ENCODE measurements at places on chromosomes 7 and 10.

- DNase-seq, result peak; percentile 21
Observed at GRCh38 chr10:103838862-103839518, 16.4 kb downstream of the SH3PXD2A start.

GRCh38 chr10:1003884-1004670, 15.8 kb downstream of the GTPBP4 start:
- no peak for DNase-seq

DNA sequence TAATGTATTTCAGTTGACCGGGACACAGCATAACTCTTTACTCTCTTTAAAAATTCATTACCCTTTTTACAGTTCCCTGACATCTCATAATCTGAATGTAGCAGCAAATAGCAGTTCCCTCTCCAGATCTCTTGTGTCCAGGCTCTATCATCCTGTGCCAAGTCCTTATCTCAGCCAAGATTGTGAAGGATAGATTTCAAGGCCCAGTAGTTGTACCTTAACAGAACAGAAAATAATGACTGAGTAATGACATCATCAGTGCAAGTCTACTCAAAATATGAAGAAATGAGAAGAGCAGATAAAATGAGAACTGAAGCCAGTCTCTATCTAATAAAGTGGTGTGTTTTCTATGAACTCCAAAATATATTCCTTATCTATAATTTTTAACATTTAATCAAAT, 92.6 kb downstream of the TFEC start:
- no peak for DNase-seq

- DNase-seq, result no peak
Observed at GRCh38 chr10:89062861-89063260, 72.3 kb downstream of the FAS start.

- peak; percentile 63 for DNase-seq
Observed at GRCh38 chr10:99854860-99855259, 72.4 kb downstream of the ABCC2 start.

GRCh38 chr10:79347894-79348639, 798 bp downstream of the PPIF start:
- no peak for DNase-seq

GRCh38 chr7:109782806-109783205, 1213.1 kb downstream of the DNAJB9 start:
- DNase-seq, result no peak

GRCh38 chr7:1542841-1543747, 12.6 kb downstream of the MAFK start:
- DNase-seq, result no peak

DNA sequence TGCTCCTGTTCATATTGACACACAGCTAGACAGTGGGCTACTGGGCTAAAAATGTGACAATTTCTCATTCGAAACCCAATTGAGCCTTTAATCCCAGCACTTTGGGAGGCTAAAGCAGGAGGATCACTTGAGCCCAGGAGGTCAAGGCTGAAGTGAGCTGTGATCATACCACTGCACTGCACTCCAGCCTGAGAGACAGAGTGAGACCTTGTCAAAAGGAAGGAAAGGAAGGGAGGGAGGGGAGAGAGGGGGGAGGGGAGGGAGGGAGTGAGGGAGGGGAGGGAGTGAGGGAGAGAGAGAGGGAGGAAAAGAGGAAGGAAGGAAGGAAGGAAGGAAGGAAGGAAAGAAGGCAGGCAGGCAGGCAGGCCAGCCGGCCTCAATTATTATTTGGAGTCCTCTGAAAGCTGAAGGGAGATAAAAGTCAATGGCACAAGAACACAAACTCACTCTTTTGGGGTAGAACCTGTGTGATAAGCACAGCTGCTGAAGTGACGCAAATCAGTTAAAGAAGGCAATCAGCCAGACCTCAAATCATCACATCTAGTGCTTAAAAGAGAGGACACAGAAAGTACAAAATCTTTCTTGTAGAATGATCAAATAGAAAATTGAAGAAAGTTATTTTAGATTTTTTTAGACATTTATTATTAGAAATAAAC, 98.1 kb downstream of the CCDC71L start:
- DNase-seq, result no peak

GRCh38 chr10:132452651-132453469, 55.9 kb downstream of the PWWP2B start:
- DNase-seq, result peak; percentile 65

DNA sequence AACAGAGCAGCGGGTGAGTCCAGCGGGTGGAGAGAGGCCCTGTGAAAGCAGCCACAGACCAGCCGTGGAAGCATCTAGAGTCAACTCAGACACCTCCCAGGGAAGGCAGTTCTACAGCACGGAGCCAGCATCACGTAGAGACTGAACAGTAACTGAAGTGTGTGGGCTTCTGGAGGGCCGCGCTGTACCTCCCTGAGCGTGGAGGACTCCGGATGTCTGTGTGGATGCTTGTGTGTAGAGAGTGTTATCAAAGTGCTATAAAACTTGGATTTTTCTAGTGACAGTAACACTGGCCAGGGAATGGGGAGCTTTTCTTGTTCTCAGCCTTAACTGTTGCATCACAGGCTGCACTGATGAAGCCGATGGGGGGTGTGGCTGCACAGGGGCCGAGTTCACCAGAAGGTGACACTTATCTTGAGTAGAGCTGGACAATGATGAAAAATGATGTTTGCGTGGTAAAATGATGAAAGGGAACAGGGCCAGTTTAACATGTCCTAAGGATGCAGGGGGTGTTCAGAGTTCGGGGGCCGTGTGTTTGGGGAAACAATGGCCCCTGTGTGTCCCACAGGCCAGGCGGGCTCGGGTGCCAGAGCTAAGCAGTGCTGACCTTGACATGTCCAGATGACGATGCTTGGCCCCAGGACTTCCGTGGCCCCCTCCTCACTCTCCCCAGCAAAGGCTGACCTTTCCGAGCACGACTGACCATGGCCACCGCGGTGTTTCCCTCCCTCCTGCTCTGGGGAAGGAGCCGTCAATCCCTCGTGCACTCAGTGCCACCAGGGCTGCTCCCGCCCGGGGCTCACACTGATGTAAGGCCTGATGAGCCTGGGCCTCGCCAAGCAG, 21.9 kb downstream of the MNX1 start:
- no peak for DNase-seq

- no peak for DNase-seq
Observed at GRCh38 chr7:108380517-108380916, 75.7 kb downstream of the NRCAM start.

GRCh38 chr10:29860166-29860565, 199.2 kb downstream of the JCAD start:
- no peak for DNase-seq

GRCh38 chr7:73340514-73340913, 12.6 kb downstream of the FKBP6 start:
- DNase-seq, result no peak

DNA sequence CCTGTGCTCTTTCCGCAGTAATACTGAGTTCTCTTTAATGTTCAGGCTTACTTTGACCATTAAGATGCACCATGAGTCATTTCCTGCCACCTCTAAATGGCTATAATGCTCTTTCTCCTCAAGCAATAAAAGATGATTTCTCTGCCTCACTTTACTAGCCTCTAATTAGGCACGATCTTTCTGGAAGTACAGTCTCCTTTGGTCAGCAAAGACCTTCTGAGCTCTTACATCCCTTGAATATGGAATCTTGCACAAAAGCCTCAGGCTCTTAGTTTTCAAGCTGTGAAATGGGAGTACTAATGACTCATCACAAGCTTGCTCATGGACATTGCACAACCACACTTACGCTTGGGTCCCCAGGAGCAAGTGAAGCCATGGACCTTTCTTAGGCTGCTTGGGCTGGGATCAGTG, 85.9 kb downstream of the FRMD4A start:
- no peak for DNase-seq

- no peak for DNase-seq
Observed at GRCh38 chr10:76141376-76141775, 710.0 kb downstream of the LRMDA start.

DNA sequence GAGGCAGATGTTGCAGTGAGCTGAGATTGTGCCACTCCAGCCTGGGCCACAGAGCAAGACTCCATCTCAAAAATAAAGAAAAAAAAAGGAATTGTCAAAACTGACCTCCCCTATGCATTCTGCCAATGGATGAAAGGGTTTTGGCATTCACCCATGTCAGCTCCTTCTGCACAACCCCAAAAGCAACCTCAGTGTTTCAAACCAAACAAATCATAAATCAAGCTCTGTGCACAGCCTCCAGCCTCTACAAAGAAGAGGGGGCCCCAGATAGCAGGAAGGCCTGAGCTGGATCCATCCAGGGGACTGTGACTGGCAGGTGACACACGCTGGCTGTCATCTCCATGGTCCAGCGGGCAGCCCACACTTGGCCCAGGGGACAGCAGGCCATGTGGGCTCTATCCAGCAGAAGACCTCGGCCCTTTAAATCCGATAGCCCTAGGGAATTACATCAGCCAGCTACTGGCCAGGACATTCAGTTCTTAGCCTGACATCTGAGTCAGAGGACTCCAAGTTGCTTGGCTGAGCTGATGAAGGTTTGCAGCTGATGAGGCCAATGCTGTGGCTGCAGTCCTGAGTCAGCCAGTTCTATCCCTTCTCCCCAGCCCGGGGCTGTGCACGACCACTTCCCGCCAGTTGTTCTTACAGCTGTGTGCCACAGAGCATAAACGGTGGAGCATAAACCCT, 52.0 kb upstream of the FIGNL1 start:
- DNase-seq, result no peak

GRCh38 chr7:139131-139530, 53.2 kb upstream of the FAM20C start:
- DNase-seq, result no peak

GRCh38 chr10:13392701-13393100, 44.6 kb upstream of the SEPHS1 start:
- DNase-seq, result no peak

- no peak for DNase-seq
Observed at GRCh38 chr10:36187380-36188079, 545.4 kb upstream of the FZD8 start.

GRCh38 chr10:75531571-75532031, 100.2 kb downstream of the LRMDA start:
- no peak for DNase-seq

- no peak for DNase-seq
Observed at GRCh38 chr7:45682836-45683555, 108.8 kb downstream of the ADCY1 start.

- DNase-seq, result no peak
Observed at GRCh38 chr7:135670179-135670578, 7.9 kb downstream of the STMP1 start.

- DNase-seq, result no peak
Observed at GRCh38 chr10:119425102-119425880, 117.2 kb downstream of the RGS10 start.

- no peak for DNase-seq
Observed at GRCh38 chr10:124072541-124072940, 20.9 kb downstream of the CHST15 start.

GRCh38 chr10:65340340-65340739, 1585.5 kb upstream of the LRRTM3 start:
- DNase-seq, result no peak

DNA sequence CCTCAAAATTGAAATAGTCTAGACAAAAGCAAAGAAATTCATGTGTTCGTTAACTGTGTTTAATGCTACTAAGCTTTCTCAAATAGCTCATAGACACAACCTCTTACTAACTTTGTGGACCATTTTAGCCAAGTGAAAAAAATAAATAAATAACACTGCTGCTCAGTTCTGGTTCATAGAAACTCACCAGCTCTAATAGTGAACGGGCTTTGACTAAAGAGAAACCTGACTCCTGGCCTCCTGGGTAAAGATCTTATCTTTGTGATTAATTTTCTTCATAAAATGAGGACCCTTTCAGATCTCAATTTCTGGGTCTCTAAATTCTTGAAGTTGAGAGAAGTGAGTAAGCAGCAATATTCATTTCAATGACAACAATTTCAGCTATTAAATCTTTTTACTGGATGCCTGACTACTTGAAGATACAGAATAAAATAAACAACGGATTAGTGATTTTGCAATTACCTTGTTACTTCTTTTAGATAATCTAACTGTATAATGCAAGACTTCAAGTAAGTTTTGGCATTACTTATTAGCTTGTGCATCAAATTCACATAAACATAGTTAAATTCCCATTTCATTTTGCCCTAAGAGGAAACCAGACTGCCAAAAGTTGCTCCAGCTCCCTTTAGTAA, 3.1 kb downstream of the CADPS2 start:
- no peak for DNase-seq

- DNase-seq, result peak; percentile 74
Observed at GRCh38 chr10:108204528-108205305, 1040.2 kb upstream of the SORCS1 start.

DNA sequence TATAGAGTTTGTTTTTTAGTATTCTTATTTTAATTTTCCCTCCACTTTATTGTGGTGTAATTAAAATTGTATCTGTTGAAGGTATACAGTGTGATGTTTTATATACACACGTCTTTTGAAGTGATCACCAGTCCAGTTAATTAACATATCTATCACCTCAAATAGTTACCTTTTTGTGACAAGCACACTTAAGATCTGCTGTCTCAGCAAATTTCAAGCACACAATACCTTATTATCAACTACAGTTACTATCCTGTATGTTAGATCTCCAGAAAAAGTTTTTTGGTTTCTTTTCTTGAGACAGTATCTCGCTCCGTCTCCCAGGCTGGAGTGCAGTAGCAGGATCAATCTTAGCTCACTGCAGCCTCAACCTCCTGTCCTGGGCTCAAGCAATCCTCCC, 8.7 kb downstream of the WIPI2 start:
- no peak for DNase-seq

GRCh38 chr10:34960983-34961382, 129.2 kb downstream of the CUL2 start:
- peak; percentile 45 for DNase-seq

DNA sequence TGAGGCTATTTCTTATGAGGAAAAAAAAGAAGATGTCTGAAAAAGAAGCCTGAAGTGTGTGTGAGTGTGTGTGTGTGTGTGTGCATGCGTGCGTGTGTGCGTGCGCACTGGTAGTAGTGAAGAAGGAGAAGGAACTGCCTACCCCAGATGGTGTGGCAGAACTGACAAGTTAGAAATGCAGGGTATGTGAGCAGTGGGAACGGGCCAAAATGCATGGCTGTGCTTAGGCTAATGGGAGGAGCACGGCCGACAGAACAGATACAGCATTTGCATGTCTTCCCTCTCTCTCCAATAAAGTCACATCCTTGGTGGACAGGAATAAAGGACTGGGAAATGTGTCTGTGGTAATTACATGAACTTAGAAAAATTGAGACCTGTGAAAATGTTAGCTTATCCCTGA, 94.3 kb downstream of the IDE start:
- DNase-seq, result no peak
